ENCODE measurements at places on chromosomes 2 and 18. TPM values are rescaled to one million over a fixed set of nuclear protein-coding genes. Genes with fewer than 3 reads are reported as not detected.

The SKOR2 gene
- not detected for total RNA-seq

- no peak for DNase-seq
These were observed 151.5 kb upstream of the PKDCC start for GRCh38 chr2:41896186-41896846.

The ASXL3 gene
- not detected for total RNA-seq

The CCDC141 gene
- not detected for total RNA-seq

- DNase-seq, result no peak
These were observed 77.0 kb downstream of the PDCL3 start for GRCh38 chr2:100639588-100640390.

GRCh38 chr18:42287047-42287446, 332.0 kb downstream of the PIK3C3 start:
- no peak for DNase-seq

The C2orf78 gene
- total RNA-seq, result not detected

The CNDP1 gene
- not detected for total RNA-seq

The LOXHD1 gene
- not detected for total RNA-seq

The TCF7L1 gene
- 7.1 TPM for total RNA-seq

The RBFA gene
- total RNA-seq, result 28.8 TPM

The SP140 gene
- 1.1 TPM for total RNA-seq

Measured in foreskin keratinocyte (primary cell).